ENCODE measurements at places on chromosomes 12 and 14.

DNA sequence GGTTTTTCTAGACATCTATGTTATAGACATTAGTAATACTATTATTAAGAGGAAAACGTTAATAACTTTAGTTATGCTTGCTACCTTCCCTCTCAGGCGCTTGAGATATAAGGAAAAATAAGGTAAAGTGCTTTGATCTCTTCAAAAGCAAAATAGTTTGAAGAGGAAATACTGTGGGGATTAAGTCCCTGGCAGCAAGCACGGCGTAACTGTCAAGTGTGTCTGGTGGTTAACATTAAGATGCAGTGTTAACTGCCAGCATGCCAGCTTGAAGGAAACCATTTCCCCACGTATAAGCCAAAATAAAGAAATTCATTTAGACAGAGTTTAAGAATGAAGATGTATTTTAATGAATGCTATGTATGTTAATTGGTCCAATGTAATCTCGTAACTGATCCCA is 31.8 kb downstream of the PELI2 start:
- no peak for ATAC-seq

GRCh38 chr12:79373896-79374499 is 316.8 kb downstream of the PAWR start:
- no peak for ATAC-seq

- ATAC-seq = no peak
Observed at GRCh38 chr12:162467-163307, 51.3 kb downstream of the SLC6A12 start.

- no peak for ATAC-seq
Observed at GRCh38 chr12:103278329-103278728, 217.4 kb downstream of the C12orf42 start.

- ATAC-seq = no peak
Observed at GRCh38 chr12:113479590-113480335, 8.1 kb upstream of the LHX5 start.

- ATAC-seq = no peak
Observed at GRCh38 chr12:16785524-16785923, 179.6 kb upstream of the LMO3 start.

GRCh38 chr14:99596071-99596627 is 7.9 kb downstream of the CCDC85C start:
- peak; percentile 18 for ATAC-seq

- no peak for ATAC-seq
Observed at GRCh38 chr12:48927261-48927660, 2.0 kb upstream of the FKBP11 start.

DNA sequence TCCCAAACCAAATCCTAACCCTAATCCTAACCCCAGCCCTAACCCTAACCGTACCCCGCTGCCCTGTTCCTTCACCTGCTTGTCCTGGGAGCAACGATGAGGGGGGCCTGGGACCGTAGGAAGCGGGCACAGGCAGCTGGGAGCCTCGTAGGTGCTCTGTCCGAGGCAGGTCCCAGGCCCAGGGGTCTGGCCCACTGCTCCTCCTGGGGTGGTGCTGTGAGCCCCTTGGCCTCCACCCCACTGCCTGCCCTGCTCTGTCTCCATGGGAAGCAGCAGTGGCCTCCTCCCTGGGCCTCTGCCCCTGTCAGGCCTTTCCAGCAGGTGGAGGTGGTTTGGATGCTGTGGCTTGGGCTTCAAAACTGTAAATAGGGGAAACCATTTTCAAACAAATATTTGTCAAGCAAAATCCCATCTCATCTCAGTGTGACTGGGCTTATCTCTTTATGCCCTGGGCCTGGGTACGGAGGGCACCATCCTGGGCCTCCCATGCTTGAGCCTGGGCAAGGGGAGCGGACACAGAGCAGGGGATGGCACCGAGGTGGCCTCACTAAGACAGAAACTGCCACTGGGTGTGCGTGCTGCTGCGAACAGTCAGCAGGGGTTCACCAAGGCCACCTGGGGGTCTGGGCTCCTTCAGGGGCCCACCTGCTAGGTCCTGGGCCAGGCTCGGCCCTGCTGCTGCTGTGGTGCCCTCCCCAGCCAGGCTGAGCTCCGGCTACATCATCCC is 3.7 kb upstream of the BEGAIN start:
- ATAC-seq = no peak

DNA sequence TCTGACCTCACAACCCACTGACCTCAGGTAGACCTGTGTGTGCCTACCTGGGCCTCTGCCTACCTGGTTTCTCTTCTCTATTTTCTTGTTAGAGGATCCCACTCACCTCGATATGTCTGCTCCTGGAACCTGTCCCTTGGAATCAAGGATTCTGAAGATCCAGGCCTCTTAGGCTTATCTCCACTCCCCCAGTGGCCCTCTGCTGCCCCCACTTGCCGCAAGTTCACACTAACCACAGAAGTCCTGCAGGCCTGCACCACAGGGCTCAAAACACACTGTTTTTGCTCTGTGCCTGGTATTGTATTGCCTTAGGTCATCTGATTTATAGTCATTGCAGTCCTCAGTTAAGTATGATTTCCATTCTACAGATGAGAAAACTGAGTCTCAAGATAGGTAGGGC is 15.3 kb upstream of the NRXN3 start:
- ATAC-seq = no peak

DNA sequence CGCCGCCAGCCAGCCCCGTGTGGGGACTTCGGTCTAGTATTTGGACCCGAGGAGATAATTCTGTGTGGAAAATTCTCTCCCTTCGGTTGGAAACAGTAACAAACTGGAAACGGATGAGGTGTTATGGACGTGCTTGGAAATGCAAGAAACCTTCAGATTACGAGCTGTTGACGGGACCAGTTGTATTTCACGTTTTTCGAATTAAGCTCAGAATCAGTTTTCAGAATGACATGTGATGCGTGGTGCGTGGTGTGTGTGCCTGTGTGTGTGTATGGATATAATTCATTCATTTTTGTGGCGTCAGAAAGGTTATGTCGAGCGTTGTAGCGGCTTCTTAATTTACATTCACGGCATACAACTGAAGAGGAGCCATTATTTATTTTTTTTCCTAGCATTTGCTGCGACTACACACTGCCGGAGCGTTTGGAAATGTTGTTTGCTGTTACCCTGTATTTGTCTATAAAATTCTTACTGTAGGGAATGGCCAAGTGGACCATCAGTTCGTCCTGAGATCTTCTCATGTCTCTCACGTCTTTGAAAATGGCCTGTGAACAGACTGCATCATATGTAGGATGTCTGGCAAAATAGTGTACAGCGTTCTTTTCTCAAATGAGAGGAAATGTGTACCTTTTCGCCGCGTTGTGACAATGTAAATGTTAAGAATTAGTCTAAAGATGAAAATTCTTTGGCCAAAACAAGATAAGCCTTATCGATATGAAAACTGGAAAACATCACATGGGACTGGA is 1.3 kb downstream of the TRAF3 start:
- no peak for ATAC-seq

Data from esophagus mucosa (tissue), 1 donor.